ENCODE measurements at places on chromosomes 5 and 9.

DNA sequence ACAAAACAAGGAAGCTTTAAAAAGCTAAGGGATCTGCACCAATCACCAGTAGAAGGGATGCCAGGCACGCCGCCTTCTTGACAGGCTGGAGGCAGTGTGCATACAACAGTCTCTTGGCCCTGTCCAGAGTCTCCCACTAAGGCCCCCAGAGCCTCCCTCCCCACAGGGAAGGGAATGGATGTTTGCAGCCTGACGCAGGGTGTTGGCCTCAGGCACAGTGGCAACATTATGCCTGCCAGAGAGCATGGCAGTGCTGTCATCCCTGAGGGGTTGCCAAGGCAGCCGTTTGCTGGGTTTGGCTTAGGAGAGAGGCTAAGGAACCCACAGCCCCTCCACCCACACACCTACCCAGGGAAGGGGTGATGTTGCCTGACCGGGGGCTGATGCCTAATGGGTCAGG, 4.8 kb downstream of the HBEGF start:
- DNase-seq = no peak

DNA sequence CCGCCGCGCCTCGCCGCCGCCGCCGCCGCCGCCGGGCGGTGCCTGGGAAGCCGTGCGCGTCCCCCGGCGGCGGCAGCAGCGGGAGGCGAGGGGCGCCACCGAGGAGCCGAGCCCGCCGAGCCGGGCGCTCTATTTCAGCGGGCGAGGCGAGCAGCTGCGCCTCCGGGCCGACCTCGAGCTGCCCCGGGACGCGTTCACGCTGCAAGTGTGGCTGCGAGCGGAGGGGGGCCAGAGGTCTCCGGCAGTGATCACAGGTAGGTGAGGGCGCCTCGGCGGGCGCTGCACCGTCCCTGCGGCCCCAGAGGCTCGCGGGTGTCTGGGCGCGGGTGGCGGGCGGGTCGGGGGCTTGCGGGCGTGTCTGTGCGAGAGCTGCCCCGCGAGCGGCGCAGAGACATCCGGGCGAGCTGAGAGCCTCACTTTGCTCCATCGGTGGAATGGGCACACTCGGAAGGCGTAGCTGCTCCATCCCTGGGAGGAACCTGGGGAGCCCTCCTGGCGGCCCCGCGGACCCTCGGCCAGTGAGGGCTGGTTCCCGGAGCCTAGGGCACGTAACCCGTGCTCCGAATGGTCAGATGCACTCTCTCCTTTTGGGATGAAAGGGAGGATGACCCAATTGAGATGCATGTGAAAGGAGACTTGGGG, 864 bp downstream of the PAPPA start:
- no peak for DNase-seq

DNA sequence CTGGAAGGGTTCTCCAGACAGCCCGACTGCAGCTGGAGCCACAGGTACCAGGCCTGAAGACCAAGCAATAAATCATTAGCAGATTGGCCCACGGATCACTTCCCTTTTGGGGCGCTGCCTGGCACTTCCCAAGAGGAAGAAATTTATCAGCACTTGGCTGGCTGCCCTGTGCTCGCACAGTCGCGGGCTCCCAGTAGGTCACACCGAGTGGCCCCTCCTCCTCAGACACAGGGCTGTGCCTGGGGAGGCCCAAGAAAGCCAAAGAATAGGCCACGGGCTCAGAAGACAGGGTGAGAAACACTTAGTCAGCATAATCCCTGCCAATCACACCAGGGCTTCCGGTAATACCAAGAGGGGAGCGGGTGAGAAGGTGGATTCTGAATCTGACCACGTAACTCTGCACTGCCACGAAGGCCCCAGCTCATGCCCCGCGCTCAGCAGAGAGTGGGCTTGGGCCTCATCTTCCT, 115.7 kb upstream of the MSX2 start:
- DNase-seq = no peak

DNA sequence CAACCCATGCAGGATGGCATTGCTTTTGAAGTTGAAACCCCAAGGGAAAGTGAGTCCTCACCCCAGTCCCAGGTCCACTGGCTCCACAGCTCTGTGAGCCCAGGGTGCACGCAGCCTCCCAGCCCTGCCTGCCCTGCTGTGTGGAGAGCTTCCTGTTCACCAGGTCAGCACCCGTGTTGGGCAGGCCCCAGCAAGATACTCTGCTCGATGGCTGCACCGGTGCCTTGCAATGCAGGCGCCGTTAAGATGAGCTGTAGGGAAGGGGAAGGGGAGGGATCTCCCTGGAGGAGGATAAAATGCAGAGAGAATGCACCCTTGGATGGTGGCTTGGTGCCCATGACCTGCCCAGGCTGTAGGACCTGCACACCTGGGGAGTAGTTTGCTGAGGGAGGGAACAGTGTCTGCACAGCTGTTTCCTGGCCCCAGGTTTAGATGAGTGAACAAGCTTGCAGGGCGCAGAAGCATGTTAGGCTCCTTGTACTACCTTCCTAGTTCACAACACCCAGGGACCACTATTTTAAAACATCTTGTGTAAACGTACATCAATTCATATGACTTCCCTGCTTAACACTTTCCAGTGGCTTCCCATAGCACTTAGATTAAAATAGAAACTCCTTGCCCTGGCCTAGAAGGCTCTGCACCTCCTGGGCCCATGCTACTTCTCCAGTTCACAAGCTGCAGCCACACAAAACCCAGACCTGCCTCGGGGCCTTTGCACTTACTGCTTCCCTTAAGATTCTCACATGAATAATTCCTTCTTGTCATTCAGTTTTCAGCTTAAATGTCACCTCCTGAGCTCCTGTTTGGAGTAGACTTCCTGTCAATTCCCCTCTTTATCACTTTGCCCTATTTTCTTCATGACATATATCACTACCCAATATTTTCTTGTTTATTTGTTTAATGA, 19.6 kb downstream of the FAT2 start:
- DNase-seq = no peak

DNA sequence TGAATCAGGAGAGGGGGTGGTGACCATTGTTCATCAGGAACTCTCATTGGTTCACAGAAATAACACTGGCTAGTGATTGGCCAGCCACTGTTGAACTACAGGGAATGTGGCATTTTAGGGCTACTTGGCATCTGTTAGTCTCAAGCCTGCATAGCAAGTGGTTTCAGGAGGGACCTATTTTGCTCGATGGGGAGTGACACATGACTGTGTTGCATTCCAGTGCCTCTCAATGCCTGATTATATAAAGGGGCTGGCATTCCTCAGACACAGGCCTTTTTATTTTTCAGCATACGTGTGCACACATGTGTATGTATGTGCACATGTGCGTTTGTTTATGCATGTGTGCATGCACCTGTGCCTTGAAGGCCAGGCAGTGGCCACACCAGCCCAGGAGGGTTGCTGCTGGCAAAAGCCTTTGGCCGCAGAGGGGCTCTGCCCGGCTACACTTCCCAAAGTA, 23.2 kb downstream of the FGD3 start:
- no peak for DNase-seq

- DNase-seq = no peak
Observed at GRCh38 chr5:41985945-41986695, 61.0 kb downstream of the FBXO4 start.

GRCh38 chr9:109113892-109114609, 5.7 kb downstream of the TMEM245 start:
- DNase-seq = no peak

DNA sequence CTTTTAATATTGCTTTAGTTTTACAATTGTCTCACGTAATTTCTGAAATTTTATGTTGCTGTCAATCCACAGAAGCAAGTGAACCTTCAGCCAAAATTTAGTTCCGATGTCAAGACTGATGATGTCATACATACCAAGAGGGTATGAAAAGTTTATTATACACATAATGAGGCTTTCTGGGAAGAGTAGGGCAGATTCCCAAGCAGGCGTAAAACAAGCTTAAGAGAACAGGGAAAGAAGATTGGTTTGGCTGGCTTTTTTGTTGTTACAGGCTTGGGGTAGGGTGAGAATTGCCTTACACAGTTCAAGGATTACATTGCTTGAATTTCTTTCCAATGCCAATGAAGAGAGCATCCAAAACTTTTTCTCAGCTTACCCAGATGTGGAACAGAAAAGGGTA, 1962.9 kb upstream of the CDH6 start:
- DNase-seq = no peak

DNA sequence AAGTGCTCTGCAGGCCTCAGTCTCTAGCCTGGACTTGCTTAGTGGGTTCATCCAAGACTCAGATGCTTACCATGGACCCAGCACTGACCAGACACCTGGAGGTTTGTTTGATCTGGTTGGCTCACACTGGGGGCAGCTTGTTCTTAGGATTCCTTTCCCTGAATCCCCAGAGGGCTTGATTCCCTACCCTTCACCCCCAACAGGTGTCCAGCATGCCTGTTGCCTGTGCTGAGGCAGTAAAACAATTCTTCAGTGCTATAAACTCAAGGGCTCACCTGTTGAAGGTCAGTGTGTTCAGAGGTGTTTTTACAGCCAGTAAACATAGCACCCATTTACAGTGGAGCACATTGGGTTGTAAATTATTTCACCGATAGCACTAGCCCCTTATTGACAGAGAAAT, 123.8 kb upstream of the KLF4 start:
- DNase-seq = no peak

- DNase-seq = no peak
Observed at GRCh38 chr9:116390303-116391228, 237.0 kb downstream of the PAPPA start.

DNA sequence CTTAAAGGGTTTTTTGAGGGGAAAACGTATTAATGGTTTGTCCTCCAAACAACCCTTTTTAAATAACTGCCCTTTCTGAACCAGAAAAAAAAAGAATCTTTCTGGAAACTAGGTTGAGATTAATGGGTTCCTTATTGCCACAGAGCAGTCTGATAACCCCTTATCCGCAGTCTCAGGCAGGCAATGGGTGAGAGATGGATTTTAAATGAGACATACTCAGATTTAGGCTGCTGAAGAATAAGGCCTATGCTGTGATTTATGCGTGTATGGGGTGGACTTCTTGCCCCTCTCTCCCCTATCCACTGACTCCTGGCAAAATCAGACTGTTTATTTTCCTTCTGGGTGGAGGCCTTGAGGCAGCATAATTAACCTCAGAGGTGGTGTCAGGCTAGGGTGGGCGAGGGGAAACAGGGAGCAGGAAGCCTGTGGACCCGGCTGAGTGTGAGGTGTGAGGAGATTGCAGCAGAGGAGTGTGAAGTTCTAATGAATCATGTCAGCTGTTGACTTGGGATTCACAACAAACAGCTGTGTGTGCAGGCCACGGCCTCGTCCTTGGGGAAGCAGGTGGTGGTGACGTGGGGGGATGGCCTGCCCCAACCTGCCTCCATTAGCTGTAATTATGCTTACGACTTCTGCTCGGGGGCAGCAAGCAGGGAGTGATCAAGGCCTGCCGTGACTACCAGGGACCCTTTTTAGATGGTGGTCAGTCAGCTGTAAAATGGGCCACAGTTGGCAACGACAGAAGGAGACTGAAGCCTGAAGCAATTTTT, 196.4 kb downstream of the SEMA6A start:
- no peak for DNase-seq

DNA sequence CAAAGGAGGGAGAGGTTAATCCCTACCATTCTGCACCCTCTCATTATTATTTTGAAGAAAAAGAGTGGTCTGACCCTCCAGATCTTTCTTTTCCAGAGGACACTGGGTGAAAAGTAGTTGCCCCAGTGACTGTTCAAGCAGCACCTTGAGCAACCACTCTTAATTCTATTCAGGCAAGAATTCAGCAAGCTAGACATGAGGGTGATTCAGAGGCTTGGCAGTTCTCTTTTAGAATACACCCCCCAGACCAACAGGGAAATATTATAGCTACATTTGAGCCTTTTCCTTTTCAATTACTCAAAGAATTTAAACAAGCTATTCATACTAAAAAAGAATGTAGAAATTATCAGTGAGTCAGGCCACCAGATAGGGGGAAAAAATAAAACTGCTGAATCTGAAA, 178.3 kb downstream of the MRPS30 start:
- no peak for DNase-seq

GRCh38 chr9:131181091-131181681, 55.8 kb downstream of the NUP214 start:
- peak; percentile 6 for DNase-seq

DNA sequence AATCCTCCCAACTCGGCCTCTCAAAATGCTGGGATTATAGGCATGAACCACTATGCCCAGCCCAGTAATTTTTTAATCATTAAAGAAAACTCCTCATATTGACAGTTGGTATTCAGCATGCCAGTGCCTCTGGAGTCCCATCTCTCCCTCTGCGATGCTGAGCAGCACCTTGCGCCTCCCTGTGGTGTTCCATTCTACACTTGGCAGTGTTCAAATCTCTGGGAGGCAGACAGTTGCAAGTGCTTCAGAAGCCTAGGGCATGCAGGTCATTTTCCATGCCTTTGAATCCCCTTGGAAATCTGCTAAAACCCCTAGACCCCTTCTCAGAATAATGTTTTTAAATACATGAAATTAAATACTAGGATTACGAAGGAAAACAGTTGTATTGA, 41.3 kb downstream of the GARNL3 start:
- DNase-seq = no peak

GRCh38 chr5:132011622-132012343, at the start of gene ACSL6:
Gene ACSL6, minus strand, starts transcription at chr5:132011658. Its CDS starts 105 bp downstream, at chr5:132011553.
- DNase-seq = no peak

DNA sequence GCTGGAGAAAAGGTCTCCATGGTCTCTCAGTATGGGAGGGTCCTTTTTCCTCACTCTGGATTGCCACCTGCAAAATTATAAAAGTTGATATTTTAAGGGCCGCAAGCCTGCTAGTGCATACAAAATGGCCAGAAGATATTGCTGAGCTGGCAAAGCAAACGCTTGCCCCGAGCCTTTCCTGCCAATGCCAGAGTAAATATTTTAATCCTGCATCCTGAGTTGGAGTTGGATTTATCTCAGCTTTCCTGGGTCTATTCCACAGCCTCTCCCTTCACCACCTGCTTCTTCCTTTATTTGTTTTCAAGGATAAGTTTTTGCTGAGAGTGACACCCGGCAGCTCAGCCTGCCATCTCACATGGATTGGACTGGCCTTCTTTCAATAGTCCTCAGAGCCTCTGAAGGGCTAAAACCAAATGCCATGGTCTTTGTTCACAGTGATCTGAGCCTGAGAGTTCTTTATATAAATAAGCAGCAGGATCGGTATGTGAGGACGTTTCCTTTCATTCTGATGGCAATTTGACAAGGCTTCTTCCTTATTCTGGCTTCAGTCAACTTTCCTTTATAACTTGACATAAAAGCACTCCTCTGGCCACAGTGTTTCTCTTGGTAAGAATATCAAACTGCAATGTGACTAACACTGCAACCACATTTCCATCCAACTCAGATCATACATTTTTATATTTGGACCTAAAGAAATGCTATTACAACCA, 170.1 kb downstream of the ADAMTS12 start:
- DNase-seq = no peak

Measured in AML-193 (cell line).